ENCODE measurements at places on chromosomes 6 and 20.
A peak's percentile ranks its signal among the peaks of the same experiment; 100 is the strongest.

- DNase-seq, result no peak
Observed at GRCh38 chr6:100304575-100304974, 160.1 kb downstream of the SIM1 start.

GRCh38 chr6:112362812-112363570, 15.9 kb downstream of the RFPL4B start:
- no peak for DNase-seq

GRCh38 chr6:17987697-17988421, 424 bp upstream of the KIF13A start:
- DNase-seq, result peak; percentile 81

GRCh38 chr6:33205191-33206026, 954 bp downstream of the HSD17B8 start:
- DNase-seq, result peak; percentile 57

GRCh38 chr6:102075539-102075938, 682.0 kb downstream of the GRIK2 start:
- no peak for DNase-seq

DNA sequence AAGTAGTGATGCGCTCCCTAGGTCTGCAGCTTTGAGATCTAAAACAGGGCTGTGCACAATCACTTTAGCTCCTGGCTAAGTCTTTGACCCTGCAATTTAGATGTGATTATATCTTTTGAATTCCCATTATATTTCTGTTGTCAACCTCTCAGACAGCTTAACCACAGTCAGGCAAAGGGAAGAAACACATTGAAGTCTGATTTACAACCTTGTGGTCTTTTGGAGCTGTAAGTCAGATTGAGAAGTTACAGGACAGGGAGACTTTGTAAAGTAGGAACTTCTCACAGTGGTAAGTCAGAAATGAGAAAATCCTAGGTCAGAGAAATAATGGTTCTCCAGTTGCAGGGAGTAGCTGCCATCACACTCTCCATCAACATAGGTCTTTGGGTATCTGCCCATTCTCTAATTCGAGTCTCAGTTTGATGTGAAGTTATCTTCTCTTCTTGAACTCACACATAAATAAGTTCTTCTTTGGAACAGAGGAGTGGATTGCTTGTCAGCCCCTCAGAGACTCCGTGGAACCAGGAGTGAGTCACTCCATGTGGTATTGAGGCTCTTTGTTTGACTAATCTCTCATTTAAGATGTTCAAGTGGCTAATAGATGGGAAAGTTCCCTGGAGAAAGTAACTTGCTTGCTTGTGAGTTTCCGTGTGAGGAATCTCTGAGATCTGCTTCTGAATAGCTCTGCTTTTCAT, 35.0 kb upstream of the SGK1 start:
- DNase-seq, result peak; percentile 55

DNA sequence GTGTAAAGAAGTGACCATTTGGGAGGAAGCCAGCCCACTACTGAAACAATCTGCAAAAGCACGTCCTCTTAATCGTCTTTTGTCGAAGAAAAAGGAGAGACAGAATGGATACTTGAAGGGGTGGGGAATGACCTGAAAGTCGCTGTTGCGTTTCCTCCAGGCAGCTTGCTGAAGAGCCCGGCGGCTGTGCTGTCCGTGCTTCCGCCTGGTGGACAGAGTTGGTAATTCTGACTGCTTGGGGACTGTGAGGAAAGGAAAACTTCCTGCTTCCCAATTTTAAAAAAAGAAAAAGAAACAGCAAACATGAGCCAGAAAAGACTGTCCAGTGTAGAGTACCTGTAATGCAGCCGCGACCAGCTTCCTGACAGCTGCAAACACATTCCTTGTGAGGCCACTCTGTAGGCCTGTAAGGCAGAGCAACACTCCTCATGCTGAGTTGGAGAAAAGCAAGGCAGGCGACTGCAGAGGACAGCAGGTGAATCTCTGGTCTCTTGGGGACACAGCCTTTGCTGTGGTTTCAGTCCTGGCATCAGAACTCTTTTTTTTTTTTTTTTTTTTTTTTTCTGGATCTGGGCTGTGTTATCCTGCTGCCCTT, 251.1 kb upstream of the TBX18 start:
- DNase-seq, result peak; percentile 27

DNA sequence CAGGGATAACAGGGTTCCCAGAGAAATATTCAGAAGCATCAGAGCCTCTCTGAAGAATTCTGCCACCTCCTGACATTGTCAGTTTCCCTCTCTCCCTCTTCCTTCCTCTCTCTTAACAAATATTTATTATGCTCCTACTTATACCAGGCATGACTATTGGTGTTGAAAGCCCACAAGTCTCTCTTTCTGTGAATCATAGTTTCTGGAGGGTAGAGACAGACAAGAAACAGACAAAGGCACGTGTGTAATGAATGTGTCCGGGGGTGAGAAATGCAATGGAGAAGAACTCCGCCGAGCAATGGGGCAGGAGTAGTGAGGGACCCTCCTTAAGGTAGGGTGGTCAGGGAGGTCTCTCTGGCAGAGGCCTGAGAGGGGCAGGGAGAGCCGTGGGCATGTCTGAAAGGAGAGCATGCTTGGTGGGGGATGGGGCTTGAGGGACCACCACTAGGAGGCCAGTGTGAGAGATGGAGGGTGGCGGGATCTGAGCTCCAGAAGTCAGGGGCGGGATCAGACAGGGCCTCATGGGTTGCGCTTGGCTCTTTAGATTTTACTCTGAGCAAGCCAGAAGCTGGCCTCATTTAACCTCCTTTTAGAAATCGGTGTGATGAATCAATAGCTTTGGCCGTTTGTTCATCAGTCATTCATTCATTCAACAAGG, 57.3 kb downstream of the EYA2 start:
- no peak for DNase-seq

DNA sequence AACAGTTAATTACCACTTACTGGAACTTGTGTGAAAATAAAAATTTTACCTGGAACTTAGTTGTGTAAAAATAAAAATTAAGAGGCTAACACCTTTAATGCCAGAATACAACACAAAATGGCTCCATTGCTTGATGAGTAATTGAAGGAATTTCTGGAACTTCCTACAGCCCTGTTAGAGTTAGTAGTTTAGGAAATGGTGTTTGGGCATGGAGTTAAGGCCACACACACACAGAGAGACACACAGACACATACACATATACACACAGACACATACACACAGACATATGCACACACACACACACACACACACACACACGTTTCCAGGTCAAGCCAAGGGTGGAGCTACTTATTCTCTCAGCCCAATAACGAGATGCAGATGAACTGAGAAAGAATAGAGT, 20.6 kb upstream of the CST3 start:
- no peak for DNase-seq

GRCh38 chr6:25537349-25538018, 114.5 kb upstream of the SCGN start:
- no peak for DNase-seq

DNA sequence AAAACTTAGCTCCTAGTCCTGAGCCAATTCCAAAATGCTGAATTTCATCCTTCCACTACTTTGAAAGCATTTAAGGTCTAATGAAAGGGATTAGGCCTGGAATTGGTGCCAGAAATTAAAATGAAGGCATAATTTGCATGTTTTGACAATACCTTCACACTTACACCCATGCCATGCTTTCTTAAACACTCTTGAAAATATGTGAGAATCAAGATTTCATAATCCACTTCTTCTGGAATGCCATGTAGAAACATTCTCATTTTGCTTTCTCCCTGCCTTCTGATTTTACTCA, 77.1 kb downstream of the ANKEF1 start:
- no peak for DNase-seq

GRCh38 chr20:6975311-6975710, 207.8 kb downstream of the BMP2 start:
- no peak for DNase-seq

- DNase-seq, result no peak
Observed at GRCh38 chr6:134240665-134241431, 77.1 kb downstream of the SGK1 start.

GRCh38 chr6:167453082-167453446, 128.2 kb downstream of the TTLL2 start:
- DNase-seq, result no peak

- no peak for DNase-seq
Observed at GRCh38 chr20:63697357-63697867, 960 bp downstream of the TNFRSF6B start.

DNA sequence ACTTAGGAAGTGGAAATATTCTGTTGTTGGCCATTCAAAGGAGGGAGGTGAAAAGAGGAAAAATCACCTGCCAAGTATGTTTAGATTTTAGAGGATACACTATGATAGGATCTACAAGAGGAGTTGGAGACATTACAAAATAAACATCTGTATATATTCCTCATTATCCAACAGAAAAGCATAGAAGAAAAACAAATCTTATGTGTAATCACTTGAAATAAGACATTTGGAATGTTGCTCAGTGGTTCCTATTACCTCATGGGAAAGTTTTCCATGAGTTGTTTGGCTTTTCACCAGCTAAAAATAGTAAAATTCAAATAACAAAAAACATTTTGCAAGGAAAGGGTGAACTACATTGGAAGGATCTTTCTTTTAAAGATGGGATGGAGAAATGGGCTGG, 76.7 kb upstream of the CARMIL1 start:
- DNase-seq, result peak; percentile 57

DNA sequence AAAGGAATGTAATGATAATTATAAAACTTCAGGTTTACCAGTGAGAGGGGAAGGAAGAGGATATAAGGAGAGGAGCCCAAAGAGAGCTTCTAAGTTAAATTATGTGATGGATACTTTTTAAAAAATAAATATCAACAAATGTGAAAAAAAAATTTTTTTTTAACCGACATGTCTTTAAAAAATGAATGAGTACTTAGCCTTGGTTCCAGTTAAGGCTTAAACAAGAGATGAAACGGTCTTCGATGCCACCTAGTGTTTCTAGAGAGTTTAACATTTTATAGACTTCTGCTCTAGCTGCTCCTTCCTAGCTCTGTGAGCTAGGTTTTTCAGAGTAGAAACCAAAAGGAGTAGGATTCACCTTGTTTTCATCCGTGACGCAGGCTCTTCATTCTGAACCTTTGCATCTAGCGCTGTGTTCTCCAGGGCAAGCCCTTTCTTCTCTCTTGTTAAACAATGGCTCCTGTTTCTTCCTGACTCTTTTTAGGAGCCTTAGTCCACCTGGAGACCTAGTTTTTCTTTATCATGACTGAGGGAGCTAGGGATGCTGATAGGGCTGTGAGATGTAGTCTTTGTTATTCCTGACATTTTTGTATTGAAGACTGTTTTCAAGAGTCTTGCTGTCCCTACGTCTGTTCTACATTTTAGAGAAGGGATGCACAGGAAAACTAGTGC, 42.4 kb upstream of the GNRH2 start:
- peak; percentile 38 for DNase-seq

GRCh38 chr6:169955731-169956437, 204.5 kb downstream of the ERMARD start:
- DNase-seq, result no peak

DNA sequence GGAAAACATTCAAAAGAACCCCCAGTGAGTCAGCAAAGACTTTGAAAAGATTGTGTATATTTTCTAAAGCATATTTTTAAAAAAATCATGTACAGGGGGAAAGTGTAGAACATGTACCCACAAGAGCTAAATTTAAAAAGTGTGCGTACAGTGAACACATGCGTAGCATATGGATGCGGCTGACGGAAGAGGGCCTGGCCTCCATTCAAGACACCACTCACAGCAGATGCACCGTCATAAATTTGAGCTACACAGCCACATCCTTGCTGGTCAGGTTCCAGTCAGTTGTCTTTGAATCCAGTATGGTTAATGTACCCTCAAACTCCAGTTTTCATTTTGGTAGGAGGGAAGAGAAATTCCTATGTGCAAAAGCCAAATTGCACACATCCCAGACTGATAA, 54.3 kb upstream of the SPACA1 start:
- DNase-seq, result no peak

- DNase-seq, result no peak
Observed at GRCh38 chr20:17295151-17295726, 68.4 kb downstream of the PCSK2 start.

GRCh38 chr6:149332602-149333265, 15.2 kb downstream of the TAB2 start:
- DNase-seq, result no peak

DNA sequence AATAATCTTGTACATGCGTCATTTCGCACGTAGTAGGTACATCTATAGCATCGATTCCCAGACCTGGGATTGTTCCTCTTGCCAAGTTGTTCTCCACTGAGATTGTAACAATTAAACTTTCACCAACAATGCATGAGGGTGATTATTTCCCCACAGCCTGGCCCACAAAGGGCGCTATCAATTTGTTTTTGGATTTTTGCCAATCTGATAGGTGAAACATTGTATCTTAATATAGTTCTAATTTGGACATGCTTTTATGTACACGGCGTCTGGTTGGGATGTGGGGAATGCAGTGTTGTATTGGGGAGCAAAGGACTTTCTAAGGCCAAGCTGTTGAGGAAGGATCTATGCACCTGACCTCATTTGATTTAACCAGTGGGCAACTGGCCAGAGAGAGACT, 59.5 kb downstream of the VEGFA start:
- DNase-seq, result no peak

DNA sequence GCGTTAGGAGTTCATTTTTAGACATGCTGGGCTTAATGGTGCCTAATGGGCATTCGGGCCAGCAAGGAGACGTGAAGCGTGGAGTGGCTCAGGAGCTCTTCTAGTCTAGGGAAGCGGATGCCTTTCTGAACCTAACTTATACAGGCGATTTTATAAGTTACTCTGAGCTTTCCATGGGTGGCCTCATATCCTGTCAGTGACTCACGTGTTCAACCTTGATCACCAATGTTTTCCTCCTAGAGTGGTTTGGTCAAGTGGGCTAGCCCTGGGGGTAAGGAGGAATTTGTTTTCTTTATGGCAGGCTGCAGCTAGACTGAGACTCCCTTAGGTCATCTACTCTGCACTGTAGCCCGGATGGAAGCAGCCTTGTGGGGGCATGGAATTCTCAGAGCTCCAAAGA, 52.1 kb downstream of the PLAGL1 start:
- no peak for DNase-seq

- DNase-seq, result no peak
Observed at GRCh38 chr20:10605547-10606195, 68.1 kb downstream of the JAG1 start.

- DNase-seq, result no peak
Observed at GRCh38 chr20:9353916-9354276, 160.5 kb upstream of the LAMP5 start.

DNA sequence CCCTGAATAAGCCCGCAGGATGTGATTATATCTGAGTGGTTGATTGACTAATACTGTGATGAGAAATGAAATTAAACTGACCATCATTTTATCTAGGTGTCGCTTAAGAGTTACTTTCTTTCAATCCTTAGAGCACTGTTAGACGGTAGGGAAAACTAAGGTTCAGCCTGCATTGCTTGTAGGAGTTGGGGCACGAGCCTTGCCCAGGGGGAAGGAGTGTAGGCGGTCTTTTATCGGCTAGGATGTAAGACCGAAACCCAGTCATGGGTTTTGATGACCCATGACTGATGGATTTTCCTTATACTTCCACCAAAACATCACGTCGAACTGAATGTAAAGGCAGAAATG, 392 bp upstream of the TASP1 start:
- DNase-seq, result peak; percentile 12

- no peak for DNase-seq
Observed at GRCh38 chr6:80633412-80633811, 526.9 kb downstream of the BCKDHB start.

- DNase-seq, result no peak
Observed at GRCh38 chr6:121338956-121339355, 4.7 kb upstream of the TBC1D32 start.

- no peak for DNase-seq
Observed at GRCh38 chr6:45494416-45495135, 116.8 kb upstream of the SUPT3H start.
